ENCODE measurements at places on chromosomes 5 and 9.

DNA sequence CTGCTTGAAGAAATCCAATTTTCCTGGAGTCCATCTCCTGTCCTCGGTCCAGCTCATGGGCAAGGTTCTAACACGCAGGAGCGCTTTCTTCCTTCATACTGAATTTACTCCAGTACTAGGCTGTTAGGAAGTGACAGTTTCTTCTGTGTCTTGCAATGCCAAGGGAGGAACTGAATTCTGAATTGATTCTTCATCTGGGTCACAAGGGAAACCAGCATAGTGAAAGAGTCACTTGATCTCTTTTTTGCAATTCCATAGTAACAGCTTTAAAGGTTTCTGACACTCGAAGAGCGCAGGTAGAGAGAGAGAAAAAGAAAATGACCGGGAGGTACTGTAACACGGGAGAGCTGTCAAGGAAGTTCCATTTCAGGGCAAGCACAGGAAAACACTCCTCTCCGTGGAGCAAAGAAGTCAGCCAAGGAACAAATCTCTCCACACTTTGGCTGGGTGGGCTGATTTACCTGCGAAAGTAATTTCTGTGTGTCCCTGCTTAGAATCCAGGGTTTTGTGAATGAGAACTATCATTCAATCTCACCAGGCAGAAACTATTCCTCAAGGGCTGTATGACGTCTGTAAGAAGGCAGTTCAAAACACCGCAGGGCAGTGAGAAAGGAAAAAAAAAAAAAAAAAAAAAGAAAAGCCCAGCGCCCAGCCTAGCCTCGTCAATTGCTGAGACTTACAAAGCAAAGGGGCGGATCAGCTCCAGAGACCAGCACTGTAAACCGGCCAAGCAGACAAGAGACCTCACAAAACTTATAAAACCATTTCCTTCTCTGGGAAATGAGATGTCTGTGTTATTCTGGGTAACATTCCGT is 617.8 kb downstream of the PDE4D start:
- DNase-seq, result peak; percentile 12

GRCh38 chr9:15416880-15417279 is 5.8 kb upstream of the SNAPC3 start:
- DNase-seq, result peak; percentile 59

- no peak for DNase-seq
These were observed 18.9 kb downstream of the FREM1 start for GRCh38 chr9:14891332-14891731.

GRCh38 chr5:148443998-148444397 is 60.2 kb downstream of the FBXO38 start:
- peak; percentile 70 for DNase-seq

DNA sequence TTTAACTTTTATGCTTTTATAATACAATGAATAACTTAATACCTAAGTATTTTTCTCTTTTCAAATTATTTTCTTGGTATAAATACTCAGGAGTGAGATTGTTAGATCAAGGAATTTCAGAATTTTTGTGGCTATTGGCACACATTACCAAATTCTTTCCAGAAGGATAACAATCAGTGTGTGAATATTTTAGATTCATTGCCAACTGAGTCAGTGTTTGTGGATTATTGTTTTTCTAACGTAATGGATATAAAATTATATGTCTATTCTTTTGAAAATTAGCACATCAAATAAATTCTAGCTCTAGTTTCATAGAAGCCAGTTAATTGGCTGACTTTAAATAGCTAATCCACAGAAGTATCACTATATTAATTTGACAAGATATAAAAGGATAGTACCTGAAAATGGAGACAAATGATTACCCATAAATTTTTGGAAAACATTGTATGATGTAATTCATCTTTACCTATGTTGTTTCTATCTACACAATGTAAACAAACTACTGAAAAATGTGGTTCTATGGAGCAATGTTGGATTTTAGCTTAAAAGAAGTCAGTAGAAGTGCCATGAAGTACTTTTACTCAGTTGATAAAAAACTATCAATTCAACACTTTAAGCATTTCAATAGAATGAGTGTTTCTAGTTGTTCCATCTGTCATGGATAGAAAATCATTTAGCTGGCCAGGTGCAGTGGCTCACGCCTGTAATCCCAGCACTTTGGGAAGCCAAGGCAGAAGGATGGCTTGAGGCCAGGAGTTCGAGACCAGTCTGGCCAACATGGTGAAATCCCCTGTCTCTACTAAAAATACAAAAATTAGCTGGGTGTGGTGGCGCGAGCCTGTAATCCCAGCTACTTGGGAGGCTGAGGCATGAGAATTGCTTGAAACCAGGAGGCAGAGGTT is 185.1 kb downstream of the ADAMTSL1 start:
- no peak for DNase-seq

DNA sequence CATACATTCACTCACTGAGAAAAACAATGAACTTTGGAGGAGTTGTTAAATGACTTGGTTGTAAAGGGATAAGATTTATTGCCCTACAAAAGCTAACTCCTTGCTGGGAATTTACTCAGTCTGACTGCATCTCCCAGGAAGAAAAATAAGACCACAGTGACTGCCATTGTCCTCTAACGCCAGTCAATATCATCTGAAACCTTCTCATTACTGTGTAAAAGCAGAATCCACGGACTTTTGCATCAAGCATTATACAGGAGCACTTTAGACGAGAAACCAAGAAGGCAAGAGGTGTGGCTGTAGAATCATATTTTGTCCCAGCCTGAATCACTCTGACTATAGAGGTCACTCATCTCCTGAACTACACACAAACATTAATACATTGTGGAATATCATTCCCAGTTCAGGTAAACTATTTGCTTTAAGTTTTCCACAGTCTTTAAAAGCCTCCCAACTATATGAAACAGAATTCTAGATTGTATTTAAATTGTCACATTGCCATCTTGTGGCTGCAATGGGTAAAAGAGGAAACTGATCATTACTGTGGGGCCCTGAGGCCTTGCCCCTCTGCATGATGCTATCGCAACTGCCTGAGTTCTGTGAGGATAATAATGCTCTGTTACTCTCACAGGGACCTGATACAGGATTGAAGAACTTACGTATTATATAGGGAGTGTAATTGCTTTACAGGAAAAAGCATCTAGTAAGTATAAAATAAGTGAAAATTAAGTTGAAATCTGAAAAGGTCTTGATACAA is 142.9 kb downstream of the SLCO4C1 start:
- peak; percentile 41 for DNase-seq

DNA sequence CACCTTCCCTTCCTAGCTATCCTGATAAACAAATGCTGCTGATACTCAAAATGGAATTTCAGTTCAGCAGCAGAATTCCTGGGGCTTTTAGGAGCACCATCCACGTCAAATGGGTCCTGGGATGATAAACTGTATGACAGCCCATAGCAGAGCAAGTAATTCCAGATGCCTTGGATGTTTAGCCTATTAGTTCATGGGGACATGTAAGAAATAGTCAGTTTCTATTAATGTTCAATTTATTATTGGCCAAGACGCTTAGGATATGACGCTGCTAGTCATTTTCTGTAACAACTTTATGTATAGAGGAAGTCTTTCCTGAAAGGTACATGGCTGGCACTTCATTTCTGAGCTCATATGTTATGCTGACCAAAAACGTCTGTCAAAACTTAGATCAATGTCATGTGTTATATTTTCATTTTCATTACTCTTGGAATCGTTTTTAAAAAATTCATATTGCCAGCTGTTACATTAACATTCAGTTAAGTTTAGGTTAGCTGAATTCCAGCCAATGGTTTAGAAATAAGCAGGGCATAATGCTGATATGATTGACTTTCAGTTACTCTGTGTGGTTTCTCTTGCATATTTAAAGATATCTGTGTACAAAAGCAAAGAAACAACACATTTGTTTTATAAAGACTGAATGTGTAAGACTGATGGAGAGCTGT is 243.8 kb downstream of the CSNK1G3 start:
- no peak for DNase-seq

DNA sequence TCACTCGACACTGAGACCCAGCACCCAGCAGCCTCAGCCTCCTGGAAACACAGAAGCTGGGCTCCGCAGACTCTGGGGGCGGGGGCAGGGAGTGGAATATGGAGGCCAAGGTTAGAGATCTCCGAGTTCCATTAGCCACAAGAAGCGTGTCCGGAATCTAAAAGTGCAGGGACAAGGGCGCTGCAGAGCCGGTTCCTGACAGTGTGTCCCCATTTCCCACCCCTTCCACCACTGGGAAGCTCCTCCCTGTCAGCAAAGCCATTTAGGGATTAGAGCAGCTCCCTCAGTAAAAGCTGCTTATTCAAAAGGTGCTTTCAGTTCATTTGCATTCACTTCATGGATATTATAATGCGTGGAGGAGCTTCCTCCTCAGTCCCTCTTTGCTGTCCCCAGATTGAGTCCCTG is 74.1 kb upstream of the HSPA9 start:
- DNase-seq, result no peak

DNA sequence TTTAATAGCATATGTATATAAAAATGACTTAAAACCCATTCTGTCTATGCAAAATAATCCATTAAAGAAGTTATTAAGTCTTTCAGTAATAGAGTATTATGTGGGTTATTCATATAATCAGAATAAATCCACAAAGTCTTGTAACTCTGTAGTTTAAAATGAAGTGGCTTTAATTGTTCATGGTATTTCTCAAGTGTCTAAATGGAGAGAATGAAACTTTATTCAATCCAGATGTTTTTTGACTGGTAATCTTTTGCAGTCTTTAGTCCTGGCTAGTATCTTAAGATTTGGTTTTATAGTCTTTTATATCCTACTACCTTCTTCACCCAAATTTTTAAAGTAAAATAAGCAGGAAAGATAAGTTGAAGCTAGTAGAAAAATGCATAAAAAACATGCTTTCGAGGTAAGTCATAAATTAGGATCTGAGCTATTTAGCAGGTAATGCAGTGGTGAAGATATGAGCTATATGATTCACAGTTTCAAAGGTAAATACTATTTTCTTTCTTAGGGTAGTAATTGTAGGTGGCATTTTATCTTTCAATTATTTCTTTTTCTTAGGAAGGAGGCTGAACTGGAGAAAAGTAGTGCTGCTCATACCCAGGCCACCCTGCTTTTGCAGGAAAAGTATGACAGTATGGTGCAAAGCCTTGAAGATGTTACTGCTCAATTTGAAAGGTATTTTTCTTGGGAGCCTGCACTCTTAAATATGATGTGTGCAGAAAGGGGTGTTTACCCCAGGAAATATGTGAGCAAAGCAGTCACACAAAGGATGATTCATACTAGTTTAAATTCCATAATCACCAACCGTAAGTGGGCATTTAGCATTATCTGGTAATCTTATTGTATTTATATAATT is 17.9 kb downstream of the HMMR start:
- DNase-seq, result no peak

GRCh38 chr9:87442451-87442850 is 55.2 kb upstream of the DAPK1 start:
- DNase-seq, result no peak

GRCh38 chr5:6376974-6377520 is 1.3 kb downstream of the MED10 start:
- DNase-seq, result no peak

- DNase-seq, result no peak
These were observed 490.2 kb upstream of the NUDT12 start for GRCh38 chr5:104052558-104053352.

GRCh38 chr5:127673117-127673800 is 24.4 kb downstream of the CTXN3 start:
- no peak for DNase-seq

DNA sequence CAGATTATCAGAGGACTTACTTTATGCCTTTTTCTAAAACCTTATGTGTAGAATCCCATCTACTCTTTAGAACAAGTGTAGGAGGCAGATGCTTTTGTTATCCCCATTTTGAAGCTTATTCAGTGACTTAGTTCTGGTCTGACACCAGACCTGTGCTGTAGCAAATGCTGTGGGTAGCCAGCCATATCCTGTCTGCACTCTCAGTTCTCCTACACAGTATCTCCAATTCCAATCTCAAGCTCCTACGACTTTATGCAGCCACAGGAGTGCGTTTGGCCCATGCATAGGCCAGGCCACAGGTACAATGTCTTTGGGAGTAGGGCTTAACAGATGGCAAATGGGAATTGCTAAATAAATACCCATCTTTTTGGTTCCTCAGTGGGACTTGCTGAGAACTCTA is 292.6 kb downstream of the MCTP1 start:
- DNase-seq, result no peak

- no peak for DNase-seq
These were observed 295.8 kb downstream of the DMRTA1 start for GRCh38 chr9:22742401-22742800.

- DNase-seq, result no peak
These were observed 65.8 kb downstream of the TSTD2 start for GRCh38 chr9:97567182-97567893.

GRCh38 chr9:114606597-114607207 is 4.4 kb upstream of the TMEM268 start:
- no peak for DNase-seq

GRCh38 chr9:98069551-98069950 is 13.0 kb downstream of the NANS start:
- DNase-seq, result no peak

- DNase-seq, result no peak
These were observed 9.5 kb downstream of the MTRR start for GRCh38 chr5:7878381-7878873.

All from Calu3 (cell line).